ENCODE measurements at places on chromosomes 12 and 14.

- DNase-seq, result no peak
Observed at GRCh38 chr12:111407377-111408115, 1.8 kb downstream of the SH2B3 start.

DNA sequence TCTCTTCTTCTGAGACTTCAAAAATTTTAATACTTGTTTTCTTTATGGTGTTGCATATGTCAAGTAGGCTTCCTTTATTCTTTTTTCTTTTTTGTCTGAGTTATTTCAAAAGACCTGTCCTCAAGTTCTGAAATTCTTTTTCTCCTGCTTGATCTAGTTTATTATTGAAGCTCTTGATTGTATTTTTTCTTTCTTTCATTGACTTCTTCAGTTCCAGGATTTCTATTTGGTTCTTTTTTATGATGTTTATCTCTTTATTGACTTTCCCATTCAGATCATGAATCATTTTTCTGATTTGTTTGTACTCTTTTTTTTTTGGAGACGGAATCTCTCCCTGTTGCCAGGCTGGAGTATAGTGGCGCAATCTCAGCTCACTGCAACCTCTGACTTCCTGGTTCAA, 34.1 kb downstream of the IFT43 start:
- DNase-seq, result no peak

- no peak for DNase-seq
Observed at GRCh38 chr14:101739446-101740141, 21.9 kb upstream of the PPP2R5C start.

- DNase-seq, result no peak
Observed at GRCh38 chr12:69685810-69686209, 13.3 kb downstream of the BEST3 start.

- DNase-seq, result no peak
Observed at GRCh38 chr14:24839617-24840203, 205.7 kb upstream of the GZMB start.

GRCh38 chr14:44505588-44505987, 1.5 kb downstream of the FSCB start:
- DNase-seq, result no peak

DNA sequence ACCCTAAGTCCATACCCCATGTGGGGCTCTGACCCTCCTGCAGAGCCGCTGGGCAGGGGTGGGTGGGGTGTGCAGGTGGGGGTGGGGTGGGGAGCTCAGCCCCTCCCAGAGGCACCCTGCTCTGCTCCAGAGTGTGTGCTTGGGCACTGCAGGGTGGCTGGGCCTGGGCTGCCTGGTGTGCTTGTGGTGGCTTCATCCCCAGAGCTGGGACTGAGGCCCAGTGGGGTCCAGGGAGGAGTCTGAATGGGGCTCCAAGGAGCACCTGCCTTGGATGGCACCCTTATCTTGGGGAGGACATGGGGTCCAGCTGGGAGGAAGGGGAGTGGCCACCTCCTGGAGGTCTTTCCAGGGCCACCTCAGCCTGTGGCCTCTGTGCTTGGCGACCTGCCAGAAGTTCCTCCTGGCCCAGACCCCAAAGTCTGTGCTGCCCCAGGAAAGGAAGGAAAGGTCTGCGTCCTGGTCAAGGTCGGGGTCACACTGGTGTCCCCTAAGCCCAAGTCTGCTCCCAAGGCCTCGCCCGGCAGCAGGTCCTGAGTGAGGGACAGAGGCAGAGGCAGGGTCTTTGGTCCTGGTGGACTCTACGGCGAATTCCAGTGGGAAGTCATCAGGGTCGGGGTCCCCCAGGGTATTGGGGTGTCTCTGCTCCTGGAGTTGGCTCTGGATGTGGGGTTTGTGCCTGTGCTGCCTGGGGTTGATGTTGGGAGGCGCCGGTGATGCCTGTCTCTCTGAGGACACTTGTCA, 373.4 kb downstream of the TMEM121 start:
- no peak for DNase-seq

DNA sequence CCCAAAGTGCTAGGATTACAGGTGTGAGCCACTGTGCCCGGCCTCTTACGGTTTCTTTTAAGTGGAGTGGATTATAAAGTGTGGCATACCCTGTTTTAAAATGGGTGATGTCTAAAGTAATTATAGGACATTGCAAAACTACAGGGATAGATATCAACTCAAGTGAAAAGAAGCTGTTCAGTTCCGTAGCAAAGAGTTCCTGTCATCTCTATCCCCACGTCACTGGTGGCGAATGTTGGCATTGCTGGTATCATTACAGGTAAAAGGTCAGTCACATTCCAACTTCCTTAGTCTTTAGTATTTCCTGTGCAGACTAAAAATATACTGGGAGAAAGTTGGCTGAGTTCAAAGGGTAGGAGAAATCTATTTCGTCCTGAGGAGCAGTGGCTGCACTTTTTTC, 95.6 kb upstream of the SLC38A2 start:
- DNase-seq, result no peak

Data from hippocampal formation (tissue), 2 donors.